ENCODE measurements at places on chromosomes 3 and 15.

GRCh38 chr3:77873598-77873997 is 833.7 kb downstream of the ROBO2 start:
- DNase-seq, result peak; percentile 28

- DNase-seq, result no peak
These were observed 218.5 kb upstream of the STT3B start for GRCh38 chr3:31314258-31314657.

- no peak for DNase-seq
These were observed 75.7 kb downstream of the DUT start for GRCh38 chr15:48406911-48407310.

DNA sequence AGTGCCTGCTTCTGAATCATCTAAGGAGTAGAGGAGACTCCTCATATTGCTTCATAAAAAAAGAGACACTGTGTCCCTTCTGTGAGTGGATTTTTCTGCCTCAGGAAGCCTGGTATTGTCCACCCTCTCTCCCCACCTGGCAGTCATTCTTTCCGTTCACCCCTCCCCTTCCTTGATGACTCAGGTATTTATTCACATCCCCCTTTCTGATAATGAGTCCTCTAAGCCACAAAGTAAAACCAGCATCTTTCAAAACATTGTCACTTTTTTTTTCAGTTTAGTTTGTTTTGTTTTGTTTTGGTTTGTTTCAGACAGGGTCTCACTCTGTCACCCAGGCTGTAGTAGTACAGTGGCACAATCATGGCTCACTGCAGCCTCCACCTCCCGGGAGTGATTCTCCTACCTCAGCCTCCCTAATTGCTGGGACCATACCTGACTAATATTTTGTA is 65.2 kb upstream of the UBE2E1 start:
- DNase-seq, result no peak

DNA sequence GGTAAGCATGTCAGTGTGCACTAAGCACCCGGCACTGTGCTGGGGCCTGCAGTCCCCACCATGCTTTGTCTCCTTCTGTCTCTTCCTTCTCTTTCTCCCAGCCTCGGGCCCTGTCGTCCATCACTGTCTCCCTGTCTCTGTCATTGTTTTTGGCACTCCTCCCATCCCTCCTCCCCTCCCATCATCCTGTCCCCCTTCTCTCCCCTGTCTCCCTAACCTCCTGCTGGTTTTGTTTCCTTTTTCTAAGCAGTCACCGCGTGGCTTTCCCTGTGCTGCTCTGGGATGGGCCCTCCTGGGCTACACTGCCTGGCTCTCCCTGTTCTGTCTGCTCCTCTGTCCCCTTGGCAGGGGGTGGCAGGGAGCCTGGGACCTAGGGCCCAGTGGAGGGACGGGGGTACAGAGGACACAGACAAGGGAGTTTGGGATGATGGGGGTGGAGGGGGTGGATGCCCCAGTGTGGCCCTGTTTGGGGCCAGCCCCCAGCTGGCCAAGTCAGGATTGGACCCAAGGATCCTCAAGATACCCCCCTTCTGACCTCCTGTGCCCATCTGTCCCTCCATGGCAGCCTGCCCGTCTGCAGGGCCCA is 5.7 kb downstream of the CHST13 start:
- no peak for DNase-seq

DNA sequence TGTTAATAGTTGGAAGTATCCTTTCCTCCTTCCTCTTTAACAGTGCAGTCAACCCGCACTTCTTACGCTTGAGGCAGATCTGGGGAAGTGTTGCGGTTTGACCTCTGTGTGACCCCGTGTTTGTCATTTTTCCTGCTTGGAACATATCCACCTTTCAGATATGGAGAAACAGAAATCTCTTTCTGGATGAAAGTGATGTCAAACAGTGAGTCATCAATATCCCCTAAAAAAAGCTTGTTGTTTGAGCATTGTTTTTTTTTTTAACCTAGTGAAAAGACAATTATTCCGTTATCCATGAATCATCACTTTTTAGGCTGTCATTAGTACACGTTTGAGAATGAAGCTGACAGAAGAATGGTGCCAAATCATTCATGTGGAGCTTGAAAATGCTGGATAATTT is 293.7 kb downstream of the ARPP21 start:
- DNase-seq, result no peak

DNA sequence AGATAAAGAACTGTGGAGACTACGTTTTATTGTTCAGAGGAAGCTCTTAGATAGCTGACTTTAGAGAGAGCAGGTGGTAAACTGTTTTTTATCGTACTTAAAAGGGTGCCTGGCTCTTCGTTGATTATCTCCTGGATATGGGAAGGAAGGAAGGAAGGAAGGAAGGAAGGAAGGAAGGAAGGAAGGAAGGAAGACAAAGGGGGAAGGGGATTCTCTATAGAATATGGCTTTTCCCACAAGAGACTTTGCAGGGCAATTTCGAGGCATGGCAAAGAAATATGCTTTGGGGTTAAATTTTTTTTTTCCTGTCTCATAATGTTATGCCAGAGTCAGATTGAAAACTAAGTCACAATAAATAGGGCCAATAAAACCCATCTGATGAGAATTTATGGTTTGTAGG is 271.9 kb upstream of the POU1F1 start:
- DNase-seq, result no peak

DNA sequence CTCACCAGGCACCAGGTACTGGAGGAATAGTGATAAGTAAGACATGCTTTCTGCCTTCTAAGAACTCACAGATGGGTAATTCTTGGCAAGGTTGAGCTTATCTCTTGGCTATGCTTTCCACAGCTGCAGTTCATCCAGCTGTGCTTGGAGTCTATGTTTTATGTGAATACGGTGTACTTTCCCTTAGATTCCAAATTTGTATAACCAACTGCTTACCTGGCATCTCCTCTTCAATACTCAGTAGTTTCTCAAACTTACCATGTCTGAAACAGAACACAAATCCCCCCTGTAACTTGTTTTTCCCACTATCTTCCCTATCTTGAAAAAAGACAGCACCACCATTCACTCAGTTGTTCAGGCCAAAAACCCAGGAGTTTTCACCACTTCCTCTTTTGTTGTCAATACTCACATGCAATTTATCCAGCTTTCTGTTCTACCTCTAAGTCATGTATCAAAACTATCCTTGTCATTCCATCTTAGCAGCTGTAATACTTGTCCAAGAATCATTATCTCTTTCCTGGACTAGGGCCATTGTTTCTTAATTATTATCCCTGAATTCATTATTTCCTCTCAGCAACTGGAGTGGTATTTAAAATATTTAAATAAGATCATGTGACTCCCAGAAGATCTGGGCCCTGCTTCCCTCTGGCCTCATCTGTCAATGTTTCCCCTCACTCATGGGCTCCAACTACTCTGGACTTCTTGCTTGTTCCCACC is 32.6 kb downstream of the COL6A5 start:
- DNase-seq, result no peak

DNA sequence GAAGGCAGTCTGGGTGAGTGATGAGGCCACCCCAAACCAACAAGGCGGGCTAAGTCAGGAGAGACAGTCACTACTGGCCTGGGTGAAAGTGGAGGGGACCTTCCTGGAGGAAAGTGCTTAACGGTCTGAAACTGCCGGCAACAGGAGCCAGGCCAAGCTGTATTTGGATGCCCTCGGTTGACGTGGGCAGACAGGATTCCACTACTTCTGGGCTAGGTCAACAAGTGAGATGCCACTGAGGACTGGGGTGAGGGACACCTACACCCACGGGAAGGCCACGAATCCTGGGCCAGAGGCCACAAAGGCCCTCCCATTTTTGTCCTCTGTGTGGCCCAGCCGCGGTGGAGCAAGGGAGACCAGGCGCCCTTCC is 12.3 kb downstream of the SPTBN5 start:
- no peak for DNase-seq

DNA sequence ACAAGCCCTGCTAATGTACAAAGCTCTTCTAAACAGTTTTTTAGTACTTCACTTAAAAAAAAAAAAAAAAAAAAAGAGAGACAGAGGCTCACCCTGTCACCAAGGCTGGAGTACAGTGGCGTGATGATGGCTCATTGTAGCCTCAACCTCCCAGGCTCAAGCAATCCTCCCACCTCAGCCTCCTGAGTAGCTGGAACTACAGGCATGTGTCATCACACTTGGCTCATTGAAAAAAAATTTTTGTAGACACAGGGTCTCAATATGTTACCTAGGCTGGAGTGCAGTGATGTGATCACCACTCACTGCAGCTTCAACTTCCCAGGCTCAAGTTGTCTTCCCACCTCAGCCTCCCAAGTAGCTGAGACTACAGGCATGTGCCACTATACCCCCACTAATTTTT is 47.6 kb upstream of the HEG1 start:
- no peak for DNase-seq

GRCh38 chr3:178308771-178309170 is 227.5 kb upstream of the KCNMB2 start:
- no peak for DNase-seq

DNA sequence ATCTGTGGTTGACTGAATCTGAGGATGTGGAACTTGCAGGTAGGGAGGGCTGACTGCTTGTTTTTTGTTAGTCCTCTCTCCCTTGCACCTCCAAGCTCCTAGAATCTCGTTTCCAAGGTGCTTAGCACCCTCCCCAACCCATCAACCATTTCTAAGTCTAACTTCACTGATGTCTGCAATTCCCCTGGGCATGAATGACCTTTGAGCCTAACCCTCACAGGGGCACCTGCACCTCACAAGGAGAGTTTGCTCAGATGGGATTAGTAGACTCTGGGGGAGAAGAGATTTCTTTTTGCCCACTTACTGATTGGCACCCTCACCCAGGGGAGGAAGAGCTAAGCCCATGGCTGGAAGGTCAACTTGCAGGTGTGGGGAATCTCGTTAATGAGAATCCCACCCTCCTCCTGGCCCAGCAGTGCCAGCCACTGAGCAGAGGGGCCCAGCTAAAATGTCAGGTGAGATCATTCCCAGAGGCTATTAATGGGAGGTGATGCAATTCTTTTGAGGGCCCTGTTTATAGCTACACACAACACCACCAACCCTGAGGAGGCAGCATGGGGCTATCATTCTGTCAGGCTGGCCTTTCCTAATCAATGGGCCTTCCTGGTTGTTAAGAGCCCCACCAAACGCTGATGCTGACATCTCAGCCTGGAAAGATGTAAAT is 81.6 kb upstream of the HERC1 start:
- no peak for DNase-seq

DNA sequence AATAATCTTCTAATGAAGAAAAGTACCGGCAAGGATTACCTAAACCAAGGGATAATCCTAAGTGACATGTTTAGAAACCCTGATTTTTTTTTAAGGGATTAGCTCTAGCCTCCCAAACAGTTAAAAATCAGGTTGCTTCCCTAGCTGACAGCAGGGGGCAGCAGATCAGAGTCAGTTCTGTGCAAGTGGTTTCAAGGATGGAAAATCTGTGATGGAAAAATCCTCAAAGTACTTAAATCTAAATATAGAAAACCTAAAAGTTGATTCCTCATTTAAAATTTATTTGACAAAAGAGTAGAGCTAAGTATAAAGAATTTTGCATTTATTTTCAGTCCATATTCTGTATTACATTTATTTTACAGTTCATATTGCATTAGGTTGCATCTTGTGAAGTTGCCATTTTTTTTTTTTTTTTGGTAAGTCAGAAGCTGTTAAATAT is 107.6 kb downstream of the PEX5L start:
- DNase-seq, result no peak

DNA sequence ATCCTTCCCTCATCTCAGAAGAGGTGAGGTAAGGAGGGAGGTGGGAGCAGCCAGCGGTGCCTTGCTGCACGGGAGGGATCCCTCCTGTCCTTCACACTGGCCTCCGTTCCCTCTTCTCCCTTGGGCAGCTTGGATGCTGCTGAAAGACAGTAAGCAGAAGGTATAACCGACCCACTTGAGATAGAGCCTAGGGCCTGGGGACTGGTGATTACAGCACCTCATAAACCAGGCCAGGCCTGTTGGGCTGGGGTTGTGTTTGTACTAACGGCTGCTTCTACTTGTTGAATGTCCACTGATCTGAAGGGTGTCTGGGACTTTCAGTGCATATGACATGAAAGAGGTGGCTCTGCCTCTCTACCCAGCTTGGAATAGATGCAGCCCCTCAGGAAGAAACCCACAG is 25.0 kb downstream of the SEMA6D start:
- no peak for DNase-seq

DNA sequence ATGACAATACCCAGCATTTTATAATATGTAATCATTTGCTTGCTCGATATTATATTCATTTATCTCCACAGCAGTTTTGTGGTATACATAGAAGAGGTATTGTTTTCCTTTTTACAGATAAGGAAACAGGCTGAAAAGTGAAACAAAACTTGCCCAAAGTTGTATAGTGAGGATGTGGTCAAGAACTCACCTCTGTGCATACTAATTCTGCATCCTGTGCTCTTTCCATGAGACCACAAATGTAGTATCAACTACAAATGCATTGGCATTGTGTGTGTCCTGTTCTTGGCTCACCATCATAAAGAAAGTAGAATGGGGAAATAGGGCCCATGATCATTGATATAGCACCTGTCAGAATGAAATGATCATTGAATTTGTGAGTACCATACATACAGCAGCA is 167.3 kb downstream of the NECTIN3 start:
- no peak for DNase-seq

DNA sequence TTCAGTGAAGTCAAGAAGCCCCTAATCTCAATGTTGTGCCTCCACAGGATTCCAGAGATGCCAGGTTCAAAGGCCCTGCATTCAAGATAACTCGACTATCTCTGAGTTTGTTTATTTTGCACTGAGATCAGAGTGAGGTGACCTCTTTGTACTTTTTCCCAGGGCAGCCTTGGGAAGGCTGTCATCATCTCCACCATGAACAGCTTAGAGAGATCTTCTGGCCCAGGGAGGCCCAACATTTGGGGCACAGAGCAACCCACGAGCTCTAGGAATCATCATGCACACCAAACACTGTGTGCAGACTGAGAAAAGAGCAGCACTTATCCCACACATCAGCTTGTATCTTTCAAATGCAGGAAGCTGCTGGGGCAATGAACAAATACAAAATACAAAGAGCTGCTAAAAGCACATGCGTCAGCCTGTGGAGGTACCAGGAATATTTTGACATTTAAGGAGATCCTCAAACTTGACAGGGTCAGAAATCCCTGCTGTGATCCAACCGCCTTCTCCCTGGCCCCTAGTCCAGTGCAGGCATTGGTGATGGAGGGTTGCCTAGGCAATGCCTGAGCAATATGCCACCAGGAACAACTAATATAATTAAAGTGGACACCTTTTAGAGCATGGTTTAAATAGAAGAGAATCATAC is 33.6 kb downstream of the TRIM42 start:
- DNase-seq, result no peak

DNA sequence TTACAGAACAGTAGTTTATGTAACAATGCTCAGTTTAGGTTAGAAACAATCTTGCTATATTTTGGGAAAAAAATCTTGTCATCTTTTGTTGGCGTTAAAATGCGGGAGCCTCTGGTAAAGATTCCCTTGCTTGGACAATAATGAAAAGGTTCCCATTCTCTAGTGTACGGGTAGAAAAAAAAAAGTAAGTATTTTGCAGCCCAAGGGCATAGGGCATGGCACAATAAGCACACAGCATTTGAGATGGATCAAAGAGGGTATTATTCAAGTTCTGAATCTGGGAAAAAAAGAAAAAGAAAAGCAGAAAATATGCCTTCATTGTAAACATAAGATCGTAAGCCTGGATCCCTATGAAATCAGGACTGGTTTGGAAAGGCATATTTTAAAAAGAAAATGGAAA is 408.6 kb upstream of the ROBO2 start:
- DNase-seq, result no peak

- peak; percentile 74 for DNase-seq
These were observed 15.7 kb downstream of the KIF9 start for GRCh38 chr3:47266709-47267489.
